Stimulated activated CD8-positive, alpha-beta memory T cell treated with anti-CD3 and anti-CD28 coated beads, Interleukin-4, amount 100 ng/mL, for 1 hour (primary cell): ENCODE measurements at places on chromosomes 4 and X.

- DNase-seq, result no peak
These were observed 45.6 kb downstream of the GPC3 start for GRCh38 chrX:133939655-133940302.

- no peak for DNase-seq
These were observed 1.3 kb downstream of the CASP3 start for GRCh38 chr4:184648054-184648312.

DNA sequence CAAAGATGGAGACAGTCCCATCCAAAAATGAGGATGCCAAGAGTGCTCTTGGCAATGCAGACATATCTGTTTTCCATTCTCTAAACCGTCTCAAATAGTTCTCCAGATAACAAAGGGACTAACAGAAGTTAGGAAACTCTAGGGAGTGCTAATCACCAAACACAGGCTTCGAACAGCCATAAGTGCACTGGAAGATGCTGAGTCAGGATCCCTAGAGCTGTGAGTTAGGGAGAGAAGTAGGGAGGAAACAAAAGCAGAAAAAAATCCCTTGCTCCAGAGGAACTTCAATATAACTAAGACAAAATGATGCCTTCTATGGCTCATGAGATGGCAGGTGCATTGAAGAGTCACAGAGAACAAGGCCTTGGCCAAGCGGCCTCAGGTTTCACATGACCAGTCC is 251.0 kb upstream of the PPARGC1A start:
- no peak for DNase-seq

DNA sequence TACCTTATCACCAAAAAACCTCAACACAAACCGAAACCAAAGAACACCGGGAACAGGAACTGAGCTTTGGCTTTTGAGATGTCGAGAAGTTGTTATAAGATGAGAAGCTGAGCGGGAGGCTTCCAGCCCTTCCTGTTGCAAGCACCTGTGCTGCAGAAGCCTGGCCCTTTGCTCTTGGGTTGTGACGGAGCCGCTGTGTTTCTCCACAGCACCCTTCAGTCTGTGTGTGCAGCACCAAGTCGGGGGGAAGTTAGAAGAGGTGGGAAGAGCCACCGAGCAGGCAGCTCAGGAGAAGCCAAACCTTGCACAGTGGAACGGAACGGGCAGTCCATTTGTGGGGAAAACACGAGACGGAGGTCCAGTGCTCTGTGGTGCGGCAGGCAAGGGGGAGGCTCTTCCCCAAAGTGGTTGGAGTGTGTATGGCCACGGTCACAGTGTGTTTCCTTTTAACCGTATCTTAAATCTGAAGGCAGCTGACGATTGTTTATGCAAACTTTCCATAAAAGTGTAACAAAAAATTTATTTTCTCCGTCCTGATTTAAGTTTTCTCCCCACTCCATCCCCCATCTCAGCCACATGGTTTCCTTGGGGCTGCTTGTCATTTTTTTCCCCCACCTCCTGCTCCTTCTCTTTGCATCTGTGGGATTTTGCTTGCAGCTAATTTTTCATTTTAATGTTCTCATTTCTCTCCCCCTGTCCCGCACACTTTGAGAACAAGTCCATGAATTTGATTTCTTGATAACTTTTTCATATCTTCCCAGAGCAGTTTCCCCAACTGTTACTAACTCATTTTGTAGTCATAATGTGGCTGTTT is 123.7 kb downstream of the STOX2 start:
- DNase-seq, result no peak

DNA sequence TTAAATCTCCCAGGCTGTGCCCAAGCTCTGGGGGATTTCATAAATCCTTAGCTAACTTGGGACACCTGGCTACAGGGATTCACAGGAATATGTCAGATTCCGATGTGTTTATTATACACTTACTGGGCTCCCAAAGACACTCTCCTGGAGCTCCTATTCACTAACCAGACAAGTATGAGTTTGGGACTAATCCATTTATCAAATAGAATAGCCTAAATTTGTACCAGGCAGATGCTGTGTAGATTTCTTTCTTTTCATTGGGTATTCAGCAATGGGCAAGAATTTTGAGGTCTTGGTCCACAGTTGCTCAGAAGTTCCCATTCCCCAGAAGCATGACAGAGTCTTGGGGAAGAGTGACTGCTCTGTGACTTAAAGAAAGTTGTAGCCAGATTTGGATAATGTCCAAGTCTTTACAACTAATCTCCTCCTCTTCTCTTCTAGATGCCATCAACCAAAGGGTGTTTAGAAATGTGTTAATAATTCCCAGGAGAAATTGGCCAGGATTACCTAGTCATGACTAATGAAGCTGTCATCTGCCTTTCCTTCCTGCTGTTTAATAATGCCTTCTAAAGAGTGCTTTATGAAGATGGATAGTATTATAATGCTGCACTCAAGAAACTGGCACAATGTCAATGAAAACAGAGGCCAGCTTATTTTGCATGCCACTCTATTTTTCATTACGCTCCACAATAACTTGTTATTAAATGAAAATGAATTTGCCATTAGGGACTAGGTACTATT is 120.9 kb downstream of the CHIC2 start:
- DNase-seq, result no peak

- no peak for DNase-seq
These were observed 54.6 kb upstream of the DRP2 start for GRCh38 chrX:101164766-101165590.

DNA sequence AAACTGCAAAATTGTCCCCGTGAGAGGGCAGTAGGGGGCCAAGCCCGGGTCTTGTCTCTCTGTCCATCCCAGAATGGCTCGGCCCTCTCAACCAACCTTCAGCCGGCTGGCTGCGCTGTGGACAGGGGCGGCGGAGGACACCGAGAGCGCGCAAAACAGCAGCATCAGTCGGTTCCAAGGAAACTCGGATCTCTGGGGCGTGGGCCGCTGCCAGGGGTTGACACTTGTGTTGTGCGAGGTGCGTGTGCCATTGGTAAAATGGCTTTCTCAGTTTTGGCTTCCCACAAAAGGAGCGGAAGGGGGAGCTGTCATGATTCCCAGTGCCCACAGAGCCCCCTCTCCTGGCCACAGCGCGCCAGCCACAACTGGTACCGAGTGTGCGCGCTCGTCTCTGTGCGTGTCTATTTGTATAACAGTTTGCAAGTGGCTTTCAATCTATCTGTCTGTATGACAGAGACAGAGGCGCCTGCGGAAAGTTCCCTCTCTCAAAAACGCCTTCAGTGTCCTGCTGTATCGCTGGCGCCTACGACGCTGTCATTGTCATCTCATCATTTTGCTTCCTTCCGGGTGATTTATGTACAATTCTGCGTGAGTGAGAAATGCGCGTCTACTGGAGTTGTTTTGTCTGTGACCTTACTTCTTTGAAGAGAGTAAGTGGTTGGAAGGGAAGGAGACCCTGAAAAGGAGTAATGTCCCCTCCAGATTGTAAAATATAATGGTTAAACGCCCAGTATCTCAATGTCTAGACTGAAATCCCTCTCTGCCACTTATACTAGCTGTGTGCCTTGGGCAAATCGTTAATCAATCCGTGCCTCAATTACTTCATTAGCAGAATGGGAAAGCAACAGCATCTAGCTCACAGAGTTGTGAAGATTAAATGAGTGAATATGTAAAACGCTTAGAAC is 1.8 kb downstream of the DKK2 start:
- DNase-seq, result no peak

GRCh38 chr4:181793096-181793495 is 450.1 kb upstream of the TENM3 start:
- DNase-seq, result no peak

DNA sequence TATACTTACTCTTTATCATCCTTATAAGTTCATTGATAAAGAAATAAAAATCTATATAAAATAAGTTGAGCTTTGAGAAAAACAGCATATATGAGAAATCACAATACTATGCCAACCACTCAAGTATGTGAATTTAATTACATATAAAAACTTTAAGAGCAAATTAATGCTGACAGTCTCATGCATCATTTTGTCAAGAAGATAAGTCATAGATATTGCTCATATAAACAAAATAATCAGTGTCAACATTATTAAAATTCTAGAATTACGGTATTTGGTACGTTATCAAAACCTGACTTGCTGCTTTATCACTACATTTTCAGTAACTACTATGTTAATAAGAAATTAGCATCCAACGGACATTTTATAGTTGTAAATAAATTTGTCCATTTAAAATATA is 111.2 kb downstream of the FBXO8 start:
- DNase-seq, result no peak

- DNase-seq, result no peak
These were observed 255.4 kb downstream of the ARHGAP10 start for GRCh38 chr4:147987252-147987651.

DNA sequence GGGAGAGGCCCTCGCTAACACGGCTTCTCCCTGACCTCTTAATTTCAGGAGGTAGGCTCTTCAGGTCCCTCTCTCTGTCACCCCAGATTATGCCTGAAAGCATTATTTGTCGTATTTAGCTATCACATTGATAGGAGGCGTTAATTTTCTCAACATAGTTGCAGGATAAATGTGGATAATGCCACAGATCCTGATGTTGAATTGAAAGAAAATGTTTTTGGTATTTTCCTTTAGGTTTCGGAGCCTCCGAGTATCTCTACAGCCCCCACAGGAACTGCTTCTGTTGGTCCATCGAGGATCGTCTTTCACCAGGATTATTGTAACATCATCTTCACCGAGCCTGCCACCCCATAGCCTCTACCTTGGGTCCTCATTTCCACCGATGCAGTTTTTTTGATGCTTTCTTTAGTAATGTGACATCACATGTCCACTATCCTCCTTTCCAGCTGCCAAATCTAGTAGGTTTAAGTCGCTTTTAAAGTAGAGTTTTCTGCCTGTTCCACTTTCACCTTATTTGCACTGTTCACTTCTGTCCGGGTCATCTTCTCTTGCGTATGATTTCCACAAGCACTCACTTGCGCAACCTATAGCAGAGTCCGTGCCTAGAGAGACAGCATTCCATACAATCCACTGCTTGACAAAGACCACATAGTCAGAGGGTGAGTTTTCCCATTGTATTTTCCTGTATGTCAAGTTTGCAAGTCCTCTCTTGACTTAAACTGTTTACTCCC is 665 bp downstream of the TIGD2 start:
- DNase-seq, result no peak

DNA sequence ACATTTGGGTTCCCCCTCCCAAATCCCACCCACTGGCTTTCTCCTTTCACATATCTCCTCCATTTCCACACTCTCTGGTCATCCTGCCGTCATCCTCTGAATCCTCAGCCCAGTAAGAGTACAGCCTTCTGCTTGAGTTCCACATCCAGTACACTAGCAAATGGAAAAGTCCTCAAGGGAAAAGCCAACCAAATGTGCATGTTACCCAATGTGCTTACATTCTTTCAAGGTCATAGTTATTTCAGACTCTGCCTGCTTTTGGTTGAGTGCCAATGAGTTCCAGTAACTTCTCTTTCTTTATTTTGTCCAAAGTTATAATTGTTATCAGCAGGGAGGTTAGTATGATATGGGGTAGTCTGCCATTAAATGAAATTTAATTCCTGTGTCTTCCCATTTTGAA is 78.1 kb downstream of the SRPX start:
- no peak for DNase-seq

GRCh38 chr4:71540749-71541269 is 202.0 kb downstream of the SLC4A4 start:
- no peak for DNase-seq

- no peak for DNase-seq
These were observed 754.6 kb upstream of the AGA start for GRCh38 chr4:178196751-178197374.

GRCh38 chrX:107684956-107685385 is 56.7 kb downstream of the PRPS1 start:
- DNase-seq, result no peak

GRCh38 chr4:17704020-17704650 is 77.3 kb downstream of the FAM184B start:
- no peak for DNase-seq

DNA sequence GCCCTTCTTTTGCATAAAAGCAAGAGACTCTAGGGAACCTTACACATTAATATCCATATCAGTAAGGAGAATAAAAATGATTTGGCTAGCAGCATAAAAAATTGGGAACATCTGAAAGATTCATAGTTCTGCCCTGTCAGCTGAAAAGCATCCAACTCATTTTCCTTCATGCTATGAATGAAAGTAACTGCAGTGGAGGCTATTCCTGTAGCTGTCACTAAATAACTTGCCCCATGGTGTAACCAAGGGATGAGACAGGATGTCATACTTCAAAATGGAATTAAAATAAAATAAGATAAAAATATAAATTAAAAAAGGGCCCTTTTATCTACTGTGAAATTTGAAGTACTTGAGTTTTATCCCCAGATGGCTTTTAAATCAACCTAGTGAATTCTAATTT is 878.8 kb downstream of the C4orf33 start:
- DNase-seq, result no peak

DNA sequence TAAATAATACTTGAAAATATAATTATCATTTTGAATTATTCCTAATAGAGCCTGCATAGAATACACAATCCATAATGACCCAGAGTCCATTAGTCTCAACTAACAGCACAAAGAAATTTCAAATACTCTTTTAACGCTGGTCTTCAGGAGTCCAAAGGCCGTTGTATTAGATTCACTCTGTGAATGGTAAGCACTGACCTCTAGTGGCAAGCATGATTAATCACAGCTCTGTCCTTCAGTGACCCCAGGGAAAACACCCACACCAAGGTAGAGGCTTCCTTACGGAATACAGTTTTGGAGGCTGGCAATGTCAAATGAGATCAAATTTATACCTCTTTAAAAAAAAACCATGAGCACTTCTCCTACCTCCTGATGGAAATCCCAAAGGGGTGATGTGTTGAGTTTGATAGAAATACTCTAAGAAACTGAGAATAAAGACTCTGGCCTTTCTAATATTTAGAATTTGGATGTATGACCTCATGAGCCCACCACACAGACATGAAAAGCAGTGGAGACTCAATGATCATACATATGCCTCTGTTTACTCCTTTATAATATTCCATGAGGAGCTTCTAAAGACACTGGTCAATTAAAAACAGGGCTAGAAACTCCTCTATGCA is 147.2 kb upstream of the DKK2 start:
- no peak for DNase-seq

DNA sequence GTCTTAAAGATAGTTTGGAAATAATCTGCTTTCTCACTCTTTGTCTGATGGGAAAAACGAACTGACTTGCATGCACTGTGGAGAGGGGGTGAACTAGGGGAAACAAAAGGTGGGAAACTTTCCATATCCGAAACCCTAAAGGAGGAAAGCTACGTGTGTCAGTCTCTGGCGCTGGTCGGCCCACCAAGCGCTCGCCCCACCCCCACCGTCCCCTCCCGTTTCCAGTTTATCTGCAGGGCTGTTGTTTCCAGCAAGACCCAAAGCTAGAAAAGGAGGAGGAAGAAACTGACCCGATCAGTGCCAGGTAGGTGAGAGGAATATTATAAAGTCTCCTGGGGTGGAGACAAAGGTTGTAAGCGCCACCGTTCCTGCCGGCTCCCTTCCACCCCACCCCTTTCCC is 552 bp downstream of the TCEAL9 start:
- no peak for DNase-seq

GRCh38 chr4:15149234-15149838 is 147.1 kb downstream of the CPEB2 start:
- DNase-seq, result no peak
